Stimulated activated CD8-positive, alpha-beta memory T cell treated with anti-CD3 and anti-CD28 coated beads, Interleukin-15, amount 100 ng/mL, for 4 hours (primary cell): ENCODE measurements at places on chromosomes 11 and 22.

DNA sequence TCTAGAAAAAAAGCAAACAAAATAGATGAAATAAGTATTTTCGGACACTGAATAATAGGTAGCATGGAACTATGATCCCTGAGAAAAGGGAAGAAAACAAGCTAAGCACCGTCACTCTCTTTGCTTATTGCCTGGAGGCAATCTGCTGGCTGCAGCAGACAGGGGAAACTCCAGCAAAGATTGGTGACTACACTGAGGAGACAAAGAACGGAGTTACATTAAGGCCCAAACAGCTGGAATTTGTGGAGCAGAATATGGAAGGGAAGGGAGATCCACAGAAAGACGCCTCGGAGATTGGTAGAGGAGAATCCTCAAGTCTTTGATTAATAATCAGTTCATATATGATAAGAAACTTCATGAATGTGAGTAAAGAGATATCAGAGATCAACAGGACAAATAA lies 150.2 kb downstream of the TYR start:
- no peak for DNase-seq

DNA sequence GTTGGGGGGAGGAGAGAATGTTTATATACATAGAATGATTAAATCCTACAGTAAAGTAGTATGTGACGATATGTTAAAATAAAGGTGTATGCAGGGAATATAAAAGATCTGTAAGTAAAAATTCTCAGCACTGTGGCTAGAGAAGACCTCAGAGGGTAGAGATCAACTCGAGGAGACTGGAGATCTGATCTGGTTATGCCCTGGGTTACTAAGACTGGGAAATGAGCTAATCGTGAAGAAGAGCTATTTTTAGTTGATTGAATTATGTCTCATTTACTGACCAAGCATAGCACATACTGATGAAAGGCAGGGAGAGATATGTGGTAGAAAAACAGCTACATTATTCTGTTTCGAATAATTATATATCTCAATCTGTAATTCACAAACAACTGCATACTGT lies 42.8 kb upstream of the ALKBH3 start:
- no peak for DNase-seq

DNA sequence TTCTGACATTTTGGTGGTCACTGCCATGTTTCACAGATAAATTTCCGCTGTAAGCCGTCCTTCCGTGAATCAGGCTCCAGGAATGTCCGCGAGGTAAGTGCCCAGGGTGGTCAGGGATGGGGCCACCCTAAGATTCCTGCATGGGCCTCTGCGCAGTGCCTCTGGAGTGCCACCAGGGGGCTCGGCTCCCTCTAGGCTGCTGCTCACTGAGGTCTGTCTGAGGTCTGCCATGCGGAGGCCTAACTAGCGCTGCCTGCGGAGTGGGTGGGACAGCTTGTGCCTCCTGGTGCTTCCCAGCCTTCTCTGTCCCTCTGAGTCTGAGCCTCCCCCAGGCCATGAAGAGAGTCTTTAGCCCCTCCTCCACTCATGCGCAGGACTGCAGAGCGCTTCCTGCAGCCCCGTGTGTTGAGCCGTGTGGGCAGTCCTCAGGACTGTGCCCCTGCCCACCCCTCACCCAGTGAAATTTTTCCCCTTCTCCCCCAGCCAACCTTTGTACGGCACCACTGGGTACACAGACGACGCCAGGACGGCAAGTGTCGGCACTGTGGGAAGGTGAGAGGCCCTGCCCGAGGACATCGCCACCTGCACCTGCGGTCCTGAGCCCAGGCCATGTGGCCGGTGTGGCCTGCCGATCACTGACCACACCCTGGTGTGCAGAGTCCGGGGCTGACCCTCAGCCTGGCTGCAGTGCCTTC lies 11.9 kb upstream of the MDK start:
- no peak for DNase-seq

- DNase-seq = no peak
Observed at GRCh38 chr11:13119941-13120520, 110.9 kb downstream of the RASSF10 start.

- DNase-seq = no peak
Observed at GRCh38 chr11:124783002-124783401, 17.2 kb downstream of the MSANTD2 start.

DNA sequence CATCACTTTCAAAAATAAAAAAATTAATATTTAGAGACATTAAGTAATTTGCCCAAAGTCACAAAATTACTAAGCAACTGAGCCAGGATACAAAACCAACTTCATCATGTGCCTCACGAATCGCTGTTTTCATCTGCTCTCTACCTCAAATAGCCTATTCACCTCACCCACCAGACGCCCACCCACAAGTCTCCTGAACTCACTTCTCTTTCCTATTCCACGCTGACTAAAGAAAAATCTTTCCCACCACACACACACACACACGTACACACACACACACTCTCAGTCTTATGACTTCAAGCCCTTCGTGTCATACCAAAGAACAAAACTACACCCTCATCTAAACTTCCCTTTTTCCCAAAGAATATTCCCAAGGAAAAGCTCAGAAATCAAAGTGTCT lies 2.2 kb downstream of the OR8B12 start:
- no peak for DNase-seq

GRCh38 chr11:34976496-34977088 lies 60.2 kb downstream of the PDHX start:
- no peak for DNase-seq

DNA sequence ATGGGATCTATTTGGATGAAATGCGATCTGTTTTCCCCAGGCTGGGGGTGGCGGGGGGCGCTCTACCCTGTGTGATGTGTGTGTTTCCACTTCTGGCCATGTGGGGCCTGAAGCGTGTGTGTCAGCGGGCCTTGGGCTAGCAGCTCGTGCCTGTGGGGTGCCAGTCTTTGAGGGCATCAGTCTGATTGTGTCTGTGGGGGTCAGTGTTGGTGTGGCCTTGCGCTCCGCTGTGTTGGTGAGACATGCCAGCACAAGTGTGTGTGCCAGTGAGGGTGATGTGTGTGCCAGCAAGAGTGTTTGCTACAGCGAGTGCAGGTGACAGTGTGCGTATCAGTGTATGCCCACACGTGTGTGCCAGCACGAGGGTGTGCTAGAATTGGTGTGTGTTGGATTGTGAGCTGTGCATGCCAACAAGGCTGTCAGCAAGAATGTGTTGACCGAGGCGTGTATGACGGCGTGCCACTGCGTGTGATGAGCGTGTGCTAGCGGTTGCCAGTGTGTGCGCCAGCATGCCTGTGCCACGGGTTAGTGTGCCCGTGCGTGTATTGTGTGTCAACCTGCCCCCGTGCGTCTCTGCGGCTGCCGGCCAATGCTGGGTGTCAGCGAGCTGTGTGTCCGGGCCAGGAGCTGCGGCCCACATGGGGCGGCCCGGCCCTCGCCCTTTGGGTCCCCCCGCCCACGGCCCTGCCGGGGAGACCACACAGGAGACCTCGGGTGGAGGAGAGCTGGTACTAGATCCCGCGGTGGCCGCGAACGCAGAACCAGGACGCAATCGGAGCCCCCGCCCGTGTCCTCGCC lies 519 bp downstream of the ARRB1 start:
- DNase-seq = no peak

- DNase-seq = no peak
Observed at GRCh38 chr11:64637334-64638017, 46.5 kb downstream of the SLC22A12 start.

DNA sequence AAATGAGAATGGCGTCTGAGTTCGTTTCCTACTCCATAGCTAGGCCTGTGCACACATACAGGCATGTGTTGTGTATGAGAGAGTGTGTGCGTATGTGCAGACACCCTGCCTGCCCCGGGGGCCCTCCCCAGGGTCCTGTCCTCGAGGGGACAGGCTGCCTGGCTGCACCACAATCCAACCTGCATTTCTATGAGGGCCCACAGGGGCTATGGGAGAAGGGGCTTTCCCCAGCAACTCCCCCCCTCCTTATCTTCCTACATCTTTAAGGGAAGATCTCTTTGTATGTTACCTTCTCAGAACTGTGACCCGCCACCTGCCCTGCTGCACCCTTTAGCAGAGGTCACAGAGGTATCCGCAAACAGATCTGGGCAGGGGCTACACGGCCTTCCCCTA lies 14.9 kb downstream of the ADORA2A start:
- DNase-seq = no peak

DNA sequence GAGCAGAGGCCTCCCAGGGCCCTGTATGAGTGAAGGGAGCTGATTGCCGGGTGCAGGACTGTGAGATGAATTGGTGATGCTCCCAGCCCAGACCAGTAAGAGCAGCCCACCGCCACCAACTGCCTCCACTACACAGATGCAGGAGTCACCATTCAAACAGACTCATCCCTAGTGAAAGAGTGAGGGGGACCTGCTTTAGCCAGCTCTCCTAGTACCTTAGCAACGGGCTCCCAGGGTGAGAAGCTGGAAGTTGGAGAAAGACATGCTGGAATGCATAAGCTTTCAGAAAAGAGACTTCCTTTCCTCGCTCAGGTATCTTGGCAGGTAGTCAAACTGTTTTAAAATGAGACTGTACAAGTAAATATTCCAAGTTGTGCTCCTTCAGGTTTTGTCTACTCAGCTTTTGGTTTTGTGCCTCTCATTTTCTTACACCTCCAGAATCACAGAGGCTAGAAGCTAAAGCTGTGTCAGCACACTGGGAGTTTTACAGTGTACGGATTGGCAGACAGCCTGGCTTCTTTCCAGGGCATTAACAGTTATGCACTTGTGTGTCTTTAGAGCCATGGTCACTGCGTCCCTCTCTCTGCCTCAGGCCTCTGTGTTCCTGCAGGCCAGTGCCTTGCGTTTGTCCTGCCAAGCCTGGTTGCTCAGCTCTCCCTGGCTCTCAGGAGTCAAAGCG lies 146.2 kb downstream of the ATXN10 start:
- no peak for DNase-seq

DNA sequence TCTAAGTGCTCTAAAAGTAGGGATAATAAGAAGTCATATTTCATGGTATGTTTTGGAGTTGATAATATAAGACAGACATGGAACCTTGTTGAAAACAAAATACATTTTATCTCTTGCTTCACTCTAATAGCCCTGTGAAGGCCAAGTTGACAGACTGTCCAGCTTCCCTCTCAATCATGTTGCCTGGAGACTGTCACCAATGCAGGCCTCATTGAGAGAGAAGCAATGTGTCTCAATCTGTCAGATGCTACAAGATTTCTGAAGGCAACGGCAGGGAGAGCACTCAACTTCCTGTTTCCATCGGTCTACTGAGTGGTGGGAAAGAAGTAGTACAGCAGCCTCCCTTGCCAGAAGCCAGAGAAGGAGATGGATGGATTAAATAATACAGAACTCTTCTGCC lies 23.6 kb upstream of the FJX1 start:
- DNase-seq = no peak

DNA sequence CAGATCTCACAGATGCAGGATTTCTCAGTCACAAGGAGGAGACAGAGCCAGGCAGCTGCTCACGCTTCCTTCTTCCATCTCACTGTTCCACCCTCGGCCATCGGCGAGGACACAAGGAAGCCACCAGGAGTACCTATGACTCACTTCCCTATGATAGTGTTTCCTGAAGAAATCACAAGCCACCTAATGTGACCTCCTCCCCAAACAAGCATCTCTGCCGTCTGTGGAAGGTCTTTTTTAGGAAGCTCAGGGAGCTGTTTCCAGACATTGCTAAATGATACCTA lies 672.7 kb downstream of the TBC1D22A start:
- DNase-seq = no peak

DNA sequence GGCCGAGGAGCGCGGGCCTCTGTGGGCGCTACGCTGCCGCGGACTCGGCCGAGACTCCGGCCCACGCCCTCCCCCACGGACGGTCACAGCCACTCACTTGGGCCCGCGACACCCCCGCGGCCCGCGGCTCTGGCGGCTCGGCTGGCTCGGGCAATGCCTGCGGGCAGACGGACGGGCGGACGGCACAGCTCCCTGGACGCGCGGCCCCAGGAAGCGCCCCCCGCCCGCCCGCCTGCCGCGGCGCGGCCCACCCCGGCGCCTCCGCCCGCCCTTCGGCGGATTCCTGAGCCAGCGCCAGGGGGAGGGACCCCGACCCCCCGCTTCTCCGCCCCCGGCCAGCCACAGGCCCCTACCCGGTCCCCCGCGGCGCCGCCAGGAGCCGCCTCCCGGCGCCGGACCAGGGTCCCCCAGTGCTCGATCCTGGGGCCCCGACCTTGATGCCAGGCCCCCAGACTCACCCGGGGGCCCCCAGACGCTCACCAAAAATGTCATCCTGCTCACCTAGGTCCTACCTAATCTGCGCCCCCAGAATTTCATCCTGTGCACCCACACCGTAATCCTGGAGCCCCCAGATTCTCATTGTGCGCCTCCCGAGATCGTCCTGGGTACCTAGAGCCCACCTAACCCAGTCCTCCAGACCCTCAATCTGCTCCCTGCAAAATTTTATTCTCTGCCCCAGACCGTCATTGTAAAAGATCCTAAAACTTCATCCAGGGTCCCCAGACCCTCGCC lies at the start of gene EFEMP2:
EFEMP2 (minus strand) TSS at position 215 of the 732 bp plus-strand sequence. CDS start 446 bp downstream, outside the sequence.
- no peak for DNase-seq

DNA sequence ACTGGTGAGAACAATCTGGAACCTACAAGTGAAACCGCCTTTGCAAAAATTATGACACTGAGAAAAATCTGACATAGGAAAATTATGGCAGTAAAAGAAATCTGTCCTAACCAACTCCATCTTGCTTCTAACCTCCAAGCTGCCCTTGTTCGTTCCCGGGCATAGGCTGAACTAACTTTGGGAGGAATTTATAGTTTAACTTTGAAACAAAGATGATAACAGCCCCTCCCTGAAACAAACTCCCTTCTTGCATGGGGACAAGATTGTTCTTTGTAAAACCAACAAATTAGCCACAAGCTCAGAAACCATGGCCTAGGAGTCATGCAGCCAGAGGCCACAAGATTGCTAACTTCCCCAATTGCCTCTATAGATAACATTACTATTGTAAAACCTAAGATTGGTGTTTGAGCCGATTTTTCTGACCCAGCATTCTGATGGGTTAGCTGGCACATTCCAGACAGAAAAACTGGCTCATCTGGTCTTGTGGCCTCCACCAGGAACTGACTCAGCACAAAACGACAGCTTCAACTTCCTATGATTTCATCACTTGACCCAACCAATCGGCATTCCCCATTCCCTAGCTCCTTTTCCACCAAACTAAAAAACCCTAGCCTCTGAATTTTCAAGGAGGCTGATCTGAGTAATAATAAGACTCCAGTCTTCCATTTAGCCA lies 3.6 kb upstream of the CCDC81 start:
- no peak for DNase-seq

- no peak for DNase-seq
Observed at GRCh38 chr22:30803679-30804078, 109.0 kb downstream of the OSBP2 start.

DNA sequence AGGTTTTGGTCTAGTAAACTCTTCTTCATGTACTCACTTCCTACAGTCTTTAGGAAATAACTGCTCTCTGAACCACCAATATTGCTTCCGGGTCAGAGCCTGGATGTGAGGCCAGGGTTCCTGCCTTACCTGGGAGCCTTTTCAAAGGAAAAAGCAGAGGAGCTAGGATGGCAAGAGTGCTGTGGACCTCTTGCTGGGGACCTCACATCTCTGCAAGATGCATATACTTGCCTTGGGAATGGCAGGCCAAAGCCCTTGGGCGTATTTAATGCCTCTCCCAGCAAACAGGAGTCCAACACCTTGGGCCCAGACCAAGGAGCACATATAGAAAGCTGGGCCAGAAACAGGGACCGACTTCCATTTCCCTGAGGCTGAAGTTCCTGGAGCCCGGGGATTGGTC lies 5.3 kb downstream of the GLB1L2 start:
- DNase-seq = no peak
